Stimulated activated CD8-positive, alpha-beta memory T cell treated with anti-CD3 and anti-CD28 coated beads, Interleukin-15, amount 100 ng/mL, for 4 hours (primary cell): ENCODE measurements at places on chromosomes 4 and X.

- DNase-seq: no peak
These were observed 87.2 kb upstream of the PDE5A start for GRCh38 chr4:119715490-119716445.

DNA sequence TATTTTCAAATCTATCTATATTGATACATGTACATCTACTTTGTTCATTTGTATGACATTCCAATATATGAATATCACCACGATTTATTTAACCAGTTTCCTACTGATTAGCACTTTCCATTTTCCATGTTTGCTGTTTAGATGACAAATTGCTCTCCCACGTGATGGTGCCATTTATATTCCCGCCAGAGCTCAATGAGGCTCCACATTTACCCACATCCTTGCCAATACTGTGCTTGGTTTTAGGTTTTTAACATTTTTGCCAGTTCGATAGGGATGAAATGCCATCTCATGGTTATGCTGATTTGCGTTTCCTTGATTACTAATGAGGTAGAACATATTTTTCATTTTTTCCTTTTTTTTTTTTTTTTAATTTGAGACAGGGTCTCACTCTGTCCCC is 86.7 kb upstream of the TRIM2 start:
- no peak for DNase-seq

DNA sequence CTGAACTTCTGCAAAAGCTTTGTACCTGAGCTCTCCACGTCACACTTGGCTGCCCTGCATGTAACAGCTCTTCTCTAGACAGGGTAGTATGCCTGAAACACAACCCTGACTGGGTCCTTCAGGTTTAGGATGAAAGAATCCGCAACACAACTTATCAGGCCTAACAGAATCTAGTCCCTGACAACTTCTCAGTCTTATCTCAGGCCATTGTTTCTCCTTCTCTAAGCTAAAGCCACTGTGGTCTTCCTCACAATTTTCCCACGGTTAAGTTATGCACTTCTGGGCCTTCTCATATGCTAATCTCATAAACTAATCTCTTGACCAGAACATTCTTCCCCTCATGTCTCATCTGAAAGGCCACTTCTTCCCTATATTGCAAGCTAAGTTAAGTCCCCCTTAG is 10.8 kb upstream of the TMPRSS11B start:
- DNase-seq: no peak

- no peak for DNase-seq
These were observed 101.8 kb downstream of the SLC34A2 start for GRCh38 chr4:25757452-25757851.

DNA sequence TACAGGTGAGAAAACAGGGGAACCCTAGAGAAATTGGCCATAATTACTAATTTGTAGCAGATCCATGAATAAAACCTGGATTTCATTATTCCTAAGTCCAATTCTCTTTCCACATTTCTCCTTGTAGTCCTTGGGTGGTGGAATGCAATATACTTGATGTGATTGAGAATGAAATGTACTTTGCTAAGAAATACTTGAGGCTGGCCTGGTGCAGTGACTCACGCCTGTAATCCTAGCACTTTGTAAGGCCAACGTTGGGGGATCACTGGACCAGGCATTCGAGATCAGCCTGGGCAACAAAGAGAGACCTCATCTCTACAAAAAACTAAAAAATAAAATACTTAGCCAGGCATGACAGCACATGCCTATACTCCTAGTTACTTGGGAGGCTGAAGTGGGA is 15.9 kb downstream of the TMEM184C start:
- DNase-seq: no peak

DNA sequence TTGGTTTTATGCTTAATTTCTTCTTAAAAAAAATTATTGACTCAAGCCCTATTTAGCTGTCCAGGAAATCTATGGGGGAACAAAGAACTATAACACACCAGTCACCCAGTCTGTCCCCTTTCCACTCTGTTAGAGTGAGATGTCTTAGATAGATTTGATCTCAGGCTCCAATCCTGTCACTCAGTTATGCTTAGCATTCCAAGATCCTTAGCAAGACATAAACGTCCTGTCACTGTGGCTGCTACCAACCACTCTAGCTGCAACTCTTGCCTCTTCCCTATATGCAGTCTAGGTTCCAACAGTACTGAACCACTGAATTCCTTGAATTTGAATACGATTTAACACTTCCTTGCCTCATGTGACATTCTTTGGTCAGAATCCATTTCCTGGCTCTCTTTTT is 241.9 kb upstream of the NWD2 start:
- no peak for DNase-seq

- no peak for DNase-seq
These were observed 29.7 kb downstream of the F9 start for GRCh38 chrX:139560221-139560620.

DNA sequence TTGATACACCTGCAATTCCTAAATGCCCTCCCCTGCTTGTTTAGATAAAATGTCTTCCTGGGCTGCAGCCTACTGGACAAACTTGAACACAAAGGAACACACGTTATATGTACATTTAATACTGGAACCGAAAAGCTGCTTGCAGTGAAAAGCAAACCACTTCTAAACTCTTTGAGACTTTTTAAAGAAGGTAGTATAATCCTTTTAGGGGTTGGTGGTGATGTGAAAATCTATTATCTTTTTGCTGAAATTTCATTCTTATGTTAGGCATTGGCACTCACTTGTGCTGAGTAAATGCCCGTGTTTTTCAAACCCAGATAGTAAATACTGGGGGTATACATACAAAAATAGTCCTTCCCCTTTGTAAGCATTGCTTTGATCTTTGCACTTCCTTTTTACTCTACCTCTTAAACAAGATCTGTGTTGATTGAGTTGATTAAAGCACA is 2.2 kb downstream of the NFKB1 start:
- no peak for DNase-seq

- DNase-seq: no peak
These were observed 100.9 kb downstream of the AMELX start for GRCh38 chrX:11393949-11394654.

DNA sequence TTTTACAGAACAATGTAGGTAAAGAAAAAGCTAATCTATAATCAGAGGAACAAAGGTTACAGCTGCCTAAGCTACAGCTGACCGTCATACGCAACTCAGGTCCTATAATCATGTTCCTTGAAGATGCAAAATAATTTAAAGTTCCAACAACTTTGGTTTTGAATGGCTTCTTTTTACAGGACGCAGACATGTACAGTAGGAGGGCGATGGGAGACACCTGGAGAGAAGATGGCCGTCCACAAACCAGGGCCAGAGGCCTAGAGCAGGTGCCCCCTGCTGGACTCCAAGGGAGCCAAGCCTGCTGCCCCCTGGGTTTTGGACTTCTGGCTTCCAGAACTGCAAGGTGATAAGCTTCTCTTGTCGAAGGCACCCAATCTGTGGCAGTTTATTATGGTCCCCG is 10.6 kb downstream of the HGFAC start:
- DNase-seq: no peak

DNA sequence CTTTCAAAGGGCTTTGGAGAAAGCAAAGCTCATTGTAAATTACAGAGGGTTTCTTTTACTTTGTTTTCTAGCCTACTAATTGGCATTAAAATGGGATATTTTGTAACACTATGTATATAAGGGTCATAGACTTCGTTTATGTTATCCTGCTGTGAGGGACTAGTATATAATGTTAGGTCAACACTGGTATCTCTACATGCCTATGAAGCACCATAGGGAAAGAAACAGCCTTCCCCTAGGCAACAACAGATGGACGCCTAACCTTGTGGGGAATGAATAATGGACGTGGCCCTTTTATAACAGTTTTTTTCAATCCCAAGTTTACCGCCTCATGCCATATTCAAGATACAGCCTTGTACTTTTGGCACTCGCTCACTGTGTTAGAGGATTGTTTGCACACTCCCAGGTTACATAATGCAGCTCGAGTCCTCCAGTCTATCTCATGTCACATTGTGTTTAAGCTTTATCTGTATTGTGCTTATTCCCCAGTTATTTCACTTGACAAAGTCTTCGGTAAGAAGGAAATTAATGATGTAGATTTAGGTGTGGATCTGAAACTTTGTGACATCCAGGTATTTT is 711.0 kb downstream of the RPA4 start:
- no peak for DNase-seq

DNA sequence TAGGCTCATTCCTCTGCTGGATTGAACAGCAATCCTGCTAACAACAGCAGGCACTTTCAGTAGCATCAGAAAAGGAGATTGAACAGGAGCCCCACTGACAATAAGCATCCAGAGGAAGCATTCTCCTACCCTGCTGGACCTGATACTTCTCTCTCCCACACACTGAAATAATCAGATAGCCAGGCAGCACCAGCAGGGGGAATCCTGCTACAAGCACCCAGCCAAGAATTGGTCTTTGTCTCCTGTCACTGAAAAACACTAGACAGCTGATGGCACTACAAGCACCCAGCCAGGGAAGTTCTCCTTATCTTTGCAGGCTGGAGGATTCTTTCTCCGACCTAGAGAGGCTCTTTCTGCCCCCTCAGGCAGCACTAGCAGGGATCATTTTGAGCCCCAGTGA is 444.3 kb upstream of the GRIA3 start:
- no peak for DNase-seq

DNA sequence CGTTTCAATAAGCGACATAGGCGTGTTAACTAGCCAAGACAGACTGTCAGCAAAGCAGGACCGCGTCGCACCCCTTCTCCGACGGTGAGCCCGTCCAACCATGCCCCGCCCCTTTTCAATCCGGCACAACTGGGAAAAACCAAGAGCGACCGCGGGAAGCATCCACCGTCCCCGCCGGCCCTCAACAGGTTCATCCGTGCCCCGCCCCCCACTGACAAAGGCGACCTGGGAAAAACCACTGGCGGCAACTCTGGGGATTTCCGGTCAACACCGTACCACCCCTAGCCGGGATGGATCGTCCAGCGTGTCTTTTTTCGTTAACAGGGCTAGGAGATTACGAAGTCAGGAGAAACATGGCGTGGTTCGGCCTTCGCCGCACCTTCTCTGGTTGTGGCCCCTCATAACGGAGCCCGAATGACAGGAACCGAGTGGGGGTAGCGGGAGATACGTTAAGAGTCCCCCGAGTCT is 377 bp downstream of the TIMM17B start:
- DNase-seq: no peak

GRCh38 chr4:138611721-138612120 is 369.6 kb upstream of the SLC7A11 start:
- DNase-seq: no peak

DNA sequence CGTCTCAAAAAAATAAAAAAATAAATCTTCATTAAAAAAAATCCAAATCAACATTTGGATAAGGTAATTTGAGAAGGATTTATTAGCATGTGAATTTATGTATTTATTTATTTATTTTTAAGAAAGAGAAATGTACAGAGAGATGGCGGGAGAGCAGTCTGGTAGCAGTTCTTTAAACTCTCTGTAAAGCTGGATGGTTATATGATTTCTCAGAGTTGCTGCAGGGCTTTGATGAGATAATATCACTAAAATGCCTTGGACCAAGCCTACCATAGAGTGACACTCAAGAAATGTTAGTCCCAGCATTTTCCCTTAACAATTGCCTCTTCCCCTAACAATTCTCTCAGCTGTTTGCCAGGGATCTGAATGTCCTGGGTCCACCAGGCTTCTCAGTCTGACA is 103.4 kb upstream of the LNX1 start:
- DNase-seq: no peak

DNA sequence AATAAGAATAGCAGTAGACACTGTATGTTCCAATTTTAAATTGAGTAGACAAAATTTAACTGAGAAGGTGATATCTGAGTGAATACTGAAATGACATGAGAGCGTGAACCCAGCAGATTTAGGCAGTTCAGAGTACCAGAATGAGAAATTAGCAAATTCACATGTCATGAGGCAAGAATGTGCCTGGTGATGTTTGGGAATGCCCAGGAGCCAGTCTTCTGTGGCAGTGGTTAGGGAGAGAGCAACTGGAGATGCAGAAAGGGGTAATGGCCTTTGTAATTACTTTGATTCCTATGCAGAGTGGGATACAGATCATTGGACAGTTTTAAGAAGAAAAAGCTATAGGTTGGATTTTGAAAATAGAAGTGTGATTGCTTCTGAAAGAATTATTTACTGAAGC is 621.9 kb downstream of the TECRL start:
- DNase-seq: no peak

- no peak for DNase-seq
These were observed 519.1 kb downstream of the IQCM start for GRCh38 chr4:149296503-149296902.

DNA sequence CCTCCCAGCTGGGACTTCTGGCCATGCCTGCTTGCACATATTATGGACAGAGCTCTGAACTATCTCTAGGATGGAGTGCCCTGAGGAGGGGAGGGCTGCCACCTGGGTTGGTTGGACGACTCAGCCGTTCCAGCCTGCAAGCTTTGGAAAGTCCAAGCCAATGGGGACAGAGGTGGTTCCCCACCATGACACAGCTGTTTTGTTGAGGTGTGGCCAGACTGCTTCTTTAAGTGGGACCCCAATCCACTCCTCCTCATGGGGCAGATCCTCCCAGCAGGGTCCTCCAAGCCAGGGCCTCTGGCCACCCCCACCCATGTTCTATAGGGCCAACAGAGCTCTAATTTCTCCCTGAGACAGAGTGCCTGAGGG is 22.7 kb downstream of the F8A3 start:
- no peak for DNase-seq

DNA sequence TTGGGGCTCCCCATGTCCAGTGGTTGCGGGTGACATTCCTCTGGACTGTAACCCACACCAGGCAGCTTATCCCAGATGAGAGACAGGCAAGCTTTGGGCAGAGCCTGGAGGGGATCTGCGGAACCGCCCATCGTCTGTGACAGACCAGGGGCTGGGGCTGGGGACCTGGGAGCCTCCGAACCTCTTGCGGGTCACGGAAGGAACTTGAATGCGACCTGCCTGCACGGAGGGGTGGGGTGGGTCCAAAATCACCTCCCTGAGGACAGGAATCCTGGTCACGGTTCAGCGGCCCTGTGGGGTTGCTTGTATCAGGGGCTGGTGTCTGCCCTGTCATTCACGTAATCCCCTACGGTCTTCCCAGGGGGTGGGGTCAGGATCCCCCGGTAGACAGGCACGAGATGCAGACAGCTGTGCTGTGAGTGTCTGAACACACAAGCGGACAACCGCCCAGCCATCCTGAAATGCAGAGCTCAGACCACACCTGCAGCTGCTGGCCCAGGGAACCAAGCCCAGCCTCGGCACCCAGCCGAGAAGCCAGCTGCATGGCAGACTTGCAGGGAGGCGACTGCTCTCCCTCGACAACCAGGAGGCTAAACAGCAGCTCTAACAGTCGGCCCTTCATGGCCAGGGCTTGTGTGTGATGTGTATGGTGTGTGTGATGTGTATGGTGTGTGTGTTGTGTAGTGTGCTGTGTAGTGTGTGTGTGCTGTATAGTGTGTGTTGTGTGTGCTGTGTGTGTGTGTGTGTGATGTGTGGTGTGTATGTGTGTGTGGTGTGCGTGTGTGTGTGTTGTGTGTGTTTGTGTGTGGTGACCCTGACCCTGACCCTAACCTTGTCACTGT is 105.9 kb upstream of the ADRA2C start:
- DNase-seq: no peak

DNA sequence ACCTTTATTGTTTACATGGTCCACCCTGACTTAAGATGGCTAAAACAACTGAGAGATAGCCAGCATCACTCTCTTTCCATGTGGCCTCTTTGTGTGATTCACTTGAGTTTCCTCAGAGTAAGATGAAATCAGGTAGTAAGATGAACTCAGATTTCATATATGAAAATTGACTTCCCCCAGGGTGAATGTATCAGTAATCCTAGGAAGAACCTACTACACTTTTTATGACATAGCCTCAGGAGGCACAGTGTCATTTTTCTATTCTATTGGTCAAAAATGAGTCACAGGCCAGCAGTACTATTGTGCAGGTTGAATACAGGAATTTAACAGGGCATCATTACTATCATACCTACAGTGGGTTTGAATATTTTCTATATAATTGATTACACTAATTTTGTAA is 14.6 kb upstream of the SULT1E1 start:
- no peak for DNase-seq
